Right renal pelvis (tissue), 4 donors: ENCODE measurements at places on chromosomes 4 and X. TPM values are rescaled to one million over a fixed set of nuclear protein-coding genes. Genes with fewer than 3 reads are reported as not detected.

Gene GPRASP1
- polyA plus RNA-seq: 10.2 TPM

Gene AFF2
- 4.7 TPM for polyA plus RNA-seq

Gene USP11
- 116 TPM for polyA plus RNA-seq

Gene ZAR1
- not detected for polyA plus RNA-seq

Gene AREG
- polyA plus RNA-seq: not detected

Gene SERTM2
- not detected for polyA plus RNA-seq

Gene EVC2
- polyA plus RNA-seq: 8.6 TPM

Gene SSX3
- polyA plus RNA-seq: not detected

Gene GLRA3
- 0.06 TPM for polyA plus RNA-seq

Gene PPP2R2C
- 0.71 TPM for polyA plus RNA-seq

Gene GLOD5
- 2.4 TPM for polyA plus RNA-seq

Gene CITED1
- polyA plus RNA-seq: 13.0 TPM

Gene NPY2R
- polyA plus RNA-seq: 0.40 TPM

Gene ATOH1
- not detected for polyA plus RNA-seq

- DNase-seq: no peak
These were observed 72.9 kb upstream of the GYPA start for GRCh38 chr4:144213371-144213770.

GRCh38 chr4:139528377-139529005 is 27.5 kb downstream of the SETD7 start:
- peak; percentile 28 for DNase-seq

DNA sequence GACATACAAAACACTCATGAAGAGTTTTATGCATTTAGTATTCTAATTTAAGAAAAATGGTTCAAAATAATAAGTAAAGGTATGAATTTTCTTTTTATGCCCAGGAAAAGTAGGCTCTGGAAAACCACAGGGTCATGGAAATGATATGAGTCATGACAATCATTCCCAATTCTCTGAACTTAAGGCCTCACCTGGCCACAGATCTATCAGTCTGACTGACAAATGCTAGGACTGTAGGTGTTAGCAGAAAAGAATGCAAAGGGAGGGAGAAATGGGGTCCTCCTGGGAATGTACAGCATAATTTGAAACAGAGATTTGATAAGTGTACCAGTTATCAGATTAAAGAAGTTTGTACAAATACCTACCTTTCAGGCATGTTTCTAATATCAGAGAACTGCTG is 270.5 kb upstream of the ARSJ start:
- DNase-seq: no peak

DNA sequence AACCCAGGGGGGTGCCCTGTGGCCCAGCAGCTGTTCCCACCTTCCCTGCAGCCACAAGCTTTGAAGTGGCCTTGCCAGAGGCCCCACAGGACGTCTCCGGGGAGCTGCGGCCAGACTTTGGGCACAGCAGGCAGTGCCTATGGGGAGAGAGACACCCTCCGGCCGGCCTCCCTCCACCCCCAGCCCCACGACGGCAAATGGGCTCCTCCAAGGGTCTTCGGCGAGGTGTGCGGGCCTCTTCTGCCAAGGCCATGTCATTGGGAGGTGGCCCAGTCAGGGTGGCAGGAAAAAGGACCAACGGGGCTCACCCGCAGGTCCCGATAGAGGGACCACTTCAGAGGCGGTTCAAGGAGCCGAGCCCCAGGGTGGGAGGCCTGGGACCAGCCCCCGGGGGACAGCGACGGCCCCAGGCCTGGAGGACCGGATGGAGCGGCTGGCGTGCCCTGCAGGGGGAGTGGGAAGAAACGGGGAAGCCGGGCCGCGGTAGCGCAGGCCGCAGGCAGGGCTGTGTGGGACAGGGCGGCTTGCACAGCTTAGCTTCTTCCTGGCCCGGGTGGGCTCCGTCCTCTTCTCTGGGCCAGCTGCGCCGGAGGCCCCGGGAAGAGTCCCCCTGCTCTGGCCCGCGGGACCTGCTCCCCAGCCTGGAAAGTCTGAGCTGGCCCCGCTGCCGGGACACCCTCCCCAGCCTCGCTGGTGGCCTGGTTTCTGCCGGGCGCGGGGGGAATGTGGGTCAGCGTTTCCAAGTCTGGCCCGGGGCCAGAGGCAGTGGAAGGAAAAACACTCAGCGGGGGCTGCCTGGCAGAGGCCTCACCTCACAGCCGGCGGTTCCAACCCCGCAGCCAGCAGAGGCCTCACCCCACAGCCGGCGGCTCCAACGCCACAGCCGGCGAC is 21.9 kb upstream of the SPON2 start:
- DNase-seq: no peak

GRCh38 chr4:184932343-184932742 is 85.9 kb upstream of the HELT start:
- DNase-seq: no peak

DNA sequence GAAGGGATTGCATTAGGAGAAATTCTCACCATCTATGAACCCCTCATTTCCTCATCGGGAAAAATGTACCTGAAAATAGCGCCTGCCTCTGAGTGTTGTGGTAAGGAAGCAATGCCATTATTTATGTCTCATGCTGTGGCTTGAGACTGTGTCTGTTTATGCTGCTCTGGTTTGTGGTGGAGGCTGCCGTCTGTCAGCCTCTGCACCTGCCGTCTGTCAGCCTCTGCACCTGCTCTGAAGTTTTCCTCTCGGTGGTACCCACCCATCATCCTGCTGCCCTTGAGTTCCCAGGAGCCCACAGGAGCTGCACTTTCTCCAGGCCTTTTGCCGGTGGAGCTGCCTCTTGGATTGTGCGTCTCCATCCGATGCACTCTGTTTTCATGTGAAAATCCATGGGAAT is 68.5 kb upstream of the PPP2R3B start:
- DNase-seq: no peak

GRCh38 chr4:115790812-115791211 is 677.4 kb upstream of the NDST4 start:
- DNase-seq: no peak

DNA sequence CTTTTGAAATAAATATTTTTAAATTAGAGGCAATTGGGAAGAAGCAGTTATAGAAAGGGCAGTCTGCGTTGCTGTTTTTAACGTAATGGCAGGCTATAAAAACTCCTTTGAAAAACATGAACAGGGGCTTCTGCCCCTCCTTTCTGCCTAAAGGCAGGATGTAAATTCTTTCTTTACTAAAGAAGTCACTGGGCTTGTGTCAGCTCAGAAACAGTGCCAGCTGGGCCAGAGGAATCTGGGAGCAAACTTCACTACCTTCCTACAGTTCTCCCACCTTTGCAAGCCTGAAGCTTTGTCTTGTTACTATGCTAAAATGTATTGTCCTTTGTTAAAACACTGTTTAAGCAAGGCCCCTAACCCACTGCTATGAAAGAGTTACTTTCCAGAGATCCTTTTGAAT is 1664.8 kb downstream of the RPA4 start:
- no peak for DNase-seq

DNA sequence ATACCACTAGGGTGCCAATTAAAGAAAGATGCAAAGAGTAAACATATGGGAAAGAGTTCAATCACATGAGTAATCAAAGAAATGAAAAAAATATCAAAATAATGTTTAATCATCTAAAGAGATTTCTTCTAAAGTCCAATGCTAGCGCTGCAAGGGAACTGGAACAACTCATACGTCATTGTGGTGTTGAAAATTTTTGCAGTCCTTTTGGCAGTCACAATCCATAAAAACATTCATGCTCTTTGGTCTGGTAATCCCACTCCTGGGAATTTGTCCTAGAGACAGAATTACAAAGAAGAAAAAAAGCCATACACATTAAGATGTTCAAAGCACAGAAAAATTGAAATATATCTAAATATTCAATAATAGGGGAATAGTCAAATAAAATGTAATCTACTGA is 4.6 kb downstream of the P2RY4 start:
- no peak for DNase-seq

DNA sequence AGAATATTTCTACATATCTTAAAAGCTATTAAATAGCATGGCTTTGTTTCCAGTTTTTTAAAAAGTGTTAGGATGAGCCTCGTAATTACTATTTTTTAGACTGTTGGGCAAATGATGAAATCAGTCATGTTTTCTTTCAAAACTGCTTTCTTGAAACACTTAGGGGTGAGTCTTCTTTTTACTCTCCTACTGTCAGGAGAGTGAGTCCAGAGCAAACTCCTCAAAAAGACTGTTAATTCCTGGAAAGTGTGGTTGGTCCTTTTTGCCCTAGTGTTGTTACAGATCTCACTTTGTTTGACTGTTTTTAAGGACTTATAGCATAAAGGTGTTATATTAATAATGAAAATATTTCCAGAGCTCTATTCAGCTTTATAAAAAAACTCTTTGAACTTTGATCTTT is 6.3 kb downstream of the GSTCD start:
- no peak for DNase-seq

- no peak for DNase-seq
These were observed 142.3 kb downstream of the INPP4B start for GRCh38 chr4:142703694-142704309.

GRCh38 chrX:30301963-30302362 is 7.2 kb downstream of the NR0B1 start:
- no peak for DNase-seq

DNA sequence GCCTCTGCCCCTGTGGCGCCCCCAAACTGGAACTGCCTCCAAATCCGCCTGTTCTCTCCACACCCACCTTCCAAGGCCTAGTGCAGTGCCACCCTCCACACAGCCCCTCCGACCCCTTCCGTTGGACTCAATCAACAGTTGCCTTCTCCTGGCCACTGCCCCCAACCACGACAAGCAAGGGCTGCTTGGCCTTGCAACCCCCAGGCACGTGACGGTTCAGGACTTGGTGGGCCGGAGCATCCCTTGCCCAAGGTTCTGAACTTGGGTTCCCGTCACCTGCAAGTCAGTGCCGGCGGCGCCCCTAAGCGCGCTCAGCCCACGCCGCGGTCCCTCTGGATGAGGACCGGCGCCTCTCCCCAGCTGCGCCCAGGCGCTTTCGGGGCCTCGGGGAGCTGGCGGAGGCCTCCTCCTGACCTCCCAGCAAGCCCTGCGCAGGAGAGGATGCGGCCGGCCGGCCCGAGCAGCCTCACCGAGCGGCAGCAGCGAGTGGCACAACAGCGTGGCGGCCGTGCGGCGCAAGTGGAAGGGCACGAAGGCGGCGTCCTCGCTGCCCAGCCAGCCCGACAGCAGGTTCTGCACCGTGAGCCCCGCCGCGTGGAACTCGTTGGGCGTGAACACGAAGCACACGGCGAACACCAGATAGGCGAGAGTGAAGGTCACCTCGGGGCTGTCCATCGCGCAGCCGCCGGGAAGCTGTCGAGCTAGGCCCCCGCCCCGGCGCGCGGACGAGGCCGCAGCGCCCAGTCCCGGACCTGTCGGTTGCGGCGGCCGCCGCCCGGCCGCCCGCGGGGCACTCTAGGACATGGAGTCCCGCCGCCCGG is 750 bp downstream of the TMEM129 start:
- no peak for DNase-seq

DNA sequence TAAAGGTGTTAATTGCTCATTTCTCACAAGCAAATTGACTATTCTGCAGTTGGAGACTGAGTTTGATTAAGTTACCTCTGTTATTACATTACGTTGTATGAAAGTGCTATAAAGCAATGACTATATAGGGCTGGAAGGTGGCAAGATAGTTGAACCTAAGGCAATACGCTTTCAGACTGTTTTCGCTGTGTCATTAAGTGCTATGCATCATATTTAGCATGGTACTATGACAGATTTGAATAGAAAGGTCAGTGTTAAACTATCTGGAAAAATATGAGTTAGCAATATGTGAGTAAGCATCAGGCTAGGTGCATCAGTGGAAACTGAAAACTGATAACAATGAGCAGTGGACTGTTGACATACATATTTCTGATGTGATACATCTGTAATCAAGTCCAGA is 206.0 kb upstream of the ARHGAP24 start:
- DNase-seq: no peak

GRCh38 chr4:38327174-38327573 is 336.8 kb upstream of the KLF3 start:
- no peak for DNase-seq

GRCh38 chrX:16124201-16124600 is 836 bp downstream of the GRPR start:
- DNase-seq: no peak

- DNase-seq: no peak
These were observed 52.4 kb upstream of the NDP start for GRCh38 chrX:44025555-44025954.

DNA sequence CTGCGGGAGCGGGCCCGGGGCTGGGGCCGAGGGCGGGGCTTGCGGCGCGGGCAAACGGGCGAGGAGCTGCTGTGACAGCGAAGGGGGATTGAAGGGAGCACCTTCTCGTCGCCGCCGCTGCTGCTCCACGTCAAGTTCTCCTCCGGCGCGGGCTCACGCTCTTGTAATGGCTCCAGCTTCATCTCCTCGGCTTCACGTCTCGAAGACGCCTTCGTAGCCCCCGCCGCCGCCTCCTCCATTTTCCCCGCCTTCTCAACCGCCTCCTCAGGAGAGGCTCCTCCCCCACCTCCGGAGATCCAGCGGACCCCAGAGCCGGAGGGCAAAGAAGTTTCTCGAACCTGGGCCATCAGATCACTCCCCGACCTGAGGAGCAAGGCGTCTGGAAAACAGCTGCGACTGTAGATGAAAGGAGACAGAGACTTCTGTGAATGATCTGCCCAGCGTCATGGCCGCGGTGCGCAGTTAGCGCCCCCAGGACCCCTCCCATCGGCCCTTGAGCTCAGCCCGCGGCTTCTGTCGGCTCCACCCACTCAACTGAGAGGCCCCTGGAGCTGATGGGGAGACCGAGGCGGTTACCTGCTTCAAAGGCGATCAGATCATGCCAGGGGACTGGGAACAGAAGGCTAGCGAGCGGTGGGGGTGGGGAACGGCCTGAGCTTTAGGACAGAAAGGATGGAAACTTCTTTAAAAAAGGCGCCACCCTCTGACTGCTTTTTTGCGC is 895 bp downstream of the USP51 start:
- DNase-seq: peak; percentile 48

GRCh38 chr4:129966175-129966574 is 870.2 kb downstream of the C4orf33 start:
- DNase-seq: no peak

DNA sequence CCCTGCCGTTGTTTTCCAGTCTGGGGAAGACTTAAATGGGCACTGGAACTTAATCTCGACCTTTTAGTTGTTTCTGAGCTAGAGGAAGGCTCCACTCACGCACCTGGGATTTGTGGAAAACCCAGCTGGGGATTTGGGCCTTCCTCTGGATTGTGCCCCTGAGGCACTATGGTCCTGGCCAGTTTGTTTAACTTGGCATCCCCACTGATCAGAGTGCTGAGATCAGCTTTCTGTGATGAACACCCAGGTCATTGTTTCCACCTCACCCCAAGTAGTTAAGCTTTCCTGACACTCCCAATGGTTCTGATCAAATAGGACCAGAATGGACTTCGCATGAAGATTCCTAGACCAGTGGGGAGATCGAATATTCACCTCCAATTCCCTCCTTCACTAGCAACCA is 20.5 kb upstream of the NAP1L5 start:
- DNase-seq: no peak

- no peak for DNase-seq
These were observed 37.8 kb upstream of the TACR3 start for GRCh38 chr4:103757631-103758030.
